SK-MEL-5 (cell line): ENCODE measurements at places on chromosomes 6 and 20.
A peak's percentile ranks its signal among the peaks of the same experiment; 100 is the strongest.

DNA sequence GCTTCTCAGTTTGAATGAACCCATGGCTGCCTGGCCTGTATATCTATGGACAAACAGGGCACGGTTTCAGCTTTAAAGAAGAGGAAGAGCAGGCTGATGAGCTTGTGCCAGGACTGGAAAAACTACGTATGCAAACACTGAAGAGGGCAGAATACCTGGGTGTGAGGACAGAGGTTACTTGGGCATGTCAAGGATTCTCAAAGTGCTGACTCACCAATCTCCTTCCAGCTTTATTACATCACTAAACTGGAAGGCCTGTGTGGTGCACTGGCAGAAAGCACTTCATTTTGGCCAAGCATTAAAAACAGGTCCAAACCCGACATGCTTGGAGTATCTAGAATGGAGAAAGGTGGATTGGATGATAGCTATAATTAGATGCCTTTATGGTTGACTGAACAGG lies 95.2 kb downstream of the GMPR start:
- no peak for DNase-seq

DNA sequence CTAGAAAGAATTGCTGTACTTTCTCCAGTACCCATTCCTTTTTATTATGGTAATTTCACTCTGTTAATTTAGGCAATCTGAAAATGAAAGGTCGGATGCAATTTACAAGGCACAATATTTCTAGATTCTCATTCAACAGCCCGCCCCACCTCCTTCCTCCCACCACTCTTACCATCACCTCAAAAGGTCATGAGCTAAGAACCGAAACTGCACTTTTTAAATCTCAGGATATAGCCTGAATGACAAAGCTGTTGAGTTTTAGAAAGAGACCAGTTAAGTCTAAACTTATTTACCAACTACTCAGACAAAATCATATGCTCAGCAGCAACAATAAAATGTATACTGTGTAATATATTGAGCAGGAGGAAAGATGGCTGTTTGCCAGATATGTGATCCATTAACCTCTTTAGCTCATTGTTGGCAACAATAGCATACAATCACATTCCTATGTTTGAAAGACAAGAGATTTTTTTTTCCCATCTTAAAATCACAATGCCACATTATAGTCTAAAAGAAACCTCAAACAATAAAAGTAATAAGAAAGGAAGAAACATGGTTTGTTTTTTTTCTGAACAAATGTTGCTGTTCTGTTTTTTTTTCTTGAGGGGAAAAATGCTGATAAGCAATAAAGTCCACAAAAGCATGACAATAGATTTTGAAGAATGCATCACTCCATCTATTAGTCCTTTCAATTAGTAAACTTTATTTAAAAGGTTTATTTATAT lies 1.6 kb upstream of the HS3ST5 start:
- no peak for DNase-seq

DNA sequence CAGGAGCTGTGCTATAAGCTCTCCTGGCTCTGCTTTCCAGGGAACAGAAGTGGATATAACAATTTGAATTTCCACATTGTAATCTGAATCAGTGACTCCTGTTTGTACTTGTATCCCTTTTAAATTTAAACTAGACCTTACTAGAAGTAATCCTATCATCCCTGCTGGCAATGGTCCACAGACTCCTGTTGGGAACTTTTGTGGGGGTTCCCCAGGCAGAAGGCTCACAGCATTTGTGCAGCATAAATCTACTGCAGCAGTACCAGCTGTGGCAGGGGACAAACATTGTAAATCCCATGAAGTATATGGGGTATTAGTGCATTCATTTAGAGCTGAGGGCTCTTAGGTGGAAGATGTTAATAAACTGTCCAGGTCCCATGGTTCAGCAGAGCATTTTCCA lies 12.0 kb upstream of the PDCD2 start:
- no peak for DNase-seq

DNA sequence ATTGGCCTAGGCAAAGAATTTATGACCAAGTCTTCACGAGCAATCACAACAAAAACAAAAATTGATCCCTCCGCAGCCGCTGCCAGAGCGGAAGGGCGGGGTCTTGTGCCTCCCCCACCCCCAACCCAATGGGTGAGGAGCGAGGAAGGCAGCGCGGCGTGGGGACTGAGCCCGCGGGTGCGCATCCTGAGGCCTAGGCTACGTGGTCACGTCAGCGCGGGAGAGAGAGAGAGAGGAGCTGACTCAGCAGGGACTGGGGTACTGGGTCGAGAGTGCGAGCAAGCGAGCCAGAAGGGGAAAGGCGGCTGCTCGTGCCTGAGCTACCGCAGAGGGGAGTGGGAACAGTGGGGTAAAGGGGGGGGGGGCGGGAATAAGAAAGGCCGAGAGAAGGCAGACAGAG lies 90.1 kb upstream of the FERMT1 start:
- DNase-seq: peak; percentile 8

DNA sequence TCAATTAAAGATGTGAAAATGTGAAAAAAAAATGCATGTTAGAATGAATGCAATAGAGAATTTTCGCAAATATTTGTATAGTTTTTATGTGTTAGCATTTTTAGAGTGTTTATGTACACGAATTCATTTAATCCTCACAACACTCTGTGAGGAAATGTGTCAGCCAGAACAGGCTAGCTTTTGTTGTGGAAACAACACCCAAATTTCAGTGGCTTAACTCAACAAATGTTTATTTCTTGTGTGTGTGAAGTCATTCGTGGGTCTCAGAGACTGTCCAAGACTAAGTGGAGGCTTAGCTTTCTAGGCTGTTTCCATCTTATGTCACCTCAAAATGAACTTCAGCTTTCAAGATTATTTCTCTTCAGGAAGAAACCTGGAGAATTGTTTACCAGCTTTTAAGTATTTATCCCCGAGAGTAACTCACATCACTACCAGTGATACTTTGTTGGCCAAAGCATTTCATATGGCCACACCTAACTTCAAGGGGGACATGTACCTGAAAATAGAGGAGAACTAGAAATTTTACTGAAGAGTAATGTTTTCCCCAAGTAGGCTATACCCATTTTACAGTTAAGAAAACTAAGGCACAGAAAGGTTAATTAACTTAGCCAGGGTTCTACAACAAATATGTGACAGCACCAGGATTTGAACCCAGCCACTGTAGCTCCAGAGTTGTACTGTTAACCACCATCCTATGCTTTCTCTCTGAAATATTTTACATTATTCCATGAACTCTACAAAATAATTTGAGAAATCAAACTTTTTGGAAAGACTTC lies 306.1 kb downstream of the QKI start:
- DNase-seq: peak; percentile 53

DNA sequence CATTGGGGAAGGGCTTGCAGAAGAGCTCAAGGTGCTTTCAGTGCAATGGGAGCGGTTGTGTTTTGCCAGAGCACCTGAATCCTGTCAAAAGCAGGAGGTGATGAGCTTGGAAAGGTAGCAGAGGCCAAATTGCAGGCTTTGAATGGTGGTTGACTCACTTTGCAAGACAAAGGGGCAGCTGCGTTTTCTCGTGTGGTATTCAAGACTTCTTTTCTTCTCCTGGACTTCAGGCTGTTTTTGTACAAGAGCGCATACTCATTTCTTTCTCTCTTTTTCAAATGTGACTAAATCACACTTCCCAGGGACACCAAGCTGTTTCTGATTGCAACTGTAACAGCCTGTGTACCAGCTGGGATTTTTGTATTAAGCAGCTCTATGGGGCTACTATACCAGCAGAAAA lies 32.3 kb downstream of the GHRH start:
- DNase-seq: no peak

GRCh38 chr6:7805850-7806214 lies 79.9 kb downstream of the BMP6 start:
- no peak for DNase-seq

GRCh38 chr6:74805916-74806696 lies 399.7 kb downstream of the COL12A1 start:
- no peak for DNase-seq

- peak; percentile 37 for DNase-seq
Measured at GRCh38 chr6:89454300-89454699, 21.3 kb downstream of the ANKRD6 start.

- no peak for DNase-seq
Measured at GRCh38 chr6:139540894-139541293, 166.4 kb upstream of the CITED2 start.

DNA sequence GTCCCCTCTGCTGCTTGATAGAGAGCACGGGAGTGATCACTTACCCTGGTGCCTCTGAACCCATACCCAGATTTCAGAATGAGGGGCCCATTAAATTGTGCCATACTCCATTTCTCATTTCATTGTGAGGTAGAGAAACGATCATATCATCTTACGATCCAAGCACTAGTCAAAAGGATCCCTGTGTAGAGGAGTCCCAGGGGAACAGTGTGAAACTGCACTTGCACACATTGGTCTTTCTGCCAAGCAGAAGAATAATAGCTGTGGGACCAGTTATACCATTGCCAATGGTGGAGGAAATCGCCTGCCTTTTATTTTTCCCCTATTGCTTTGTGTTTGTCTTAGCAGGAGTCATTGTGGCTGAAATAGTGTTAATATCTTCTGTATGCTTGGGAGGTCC lies 161.9 kb downstream of the FARS2 start:
- peak; percentile 69 for DNase-seq

GRCh38 chr20:36298061-36298460 lies 8.1 kb upstream of the DLGAP4 start:
- no peak for DNase-seq

DNA sequence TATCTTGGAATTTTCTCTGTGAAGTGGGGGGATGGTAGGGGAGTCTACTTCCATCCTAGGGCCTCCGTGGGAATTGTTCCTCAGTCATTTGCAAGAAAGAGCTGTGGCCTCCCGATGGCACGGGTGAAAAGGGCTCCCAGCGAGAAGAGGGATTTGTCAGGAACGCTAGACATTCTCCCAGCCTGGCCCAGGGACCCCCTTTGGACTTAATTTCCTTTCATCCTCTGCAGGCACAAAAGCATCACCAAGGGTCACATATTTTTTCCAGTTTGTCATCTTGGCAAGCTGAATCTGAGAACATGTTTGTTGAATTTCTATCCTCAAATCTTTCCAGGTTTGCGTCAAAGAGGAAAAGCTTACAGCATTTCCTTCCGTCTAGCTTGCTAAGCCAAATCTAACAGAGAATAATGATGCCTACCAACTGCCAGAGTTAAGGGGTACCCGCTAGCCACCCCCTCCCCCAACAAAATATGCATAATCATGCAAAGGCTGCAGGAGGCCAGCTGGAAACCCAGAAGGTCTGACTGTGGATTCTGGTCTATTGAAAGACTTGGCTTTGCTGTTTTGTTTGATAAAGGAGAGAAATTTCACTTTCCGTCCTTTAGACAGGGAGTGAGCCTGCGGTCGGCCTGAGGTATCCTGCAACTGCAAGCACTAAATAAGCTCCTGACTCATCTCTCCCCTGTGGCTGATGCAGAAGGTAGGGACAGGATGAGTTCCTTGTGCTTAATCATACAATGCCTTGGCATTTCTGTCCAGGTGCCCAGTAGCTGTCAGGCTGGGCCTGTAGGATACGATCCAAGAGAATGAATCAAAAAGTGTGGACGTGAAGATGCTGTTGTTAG lies 23.1 kb downstream of the PSMG4 start:
- no peak for DNase-seq

DNA sequence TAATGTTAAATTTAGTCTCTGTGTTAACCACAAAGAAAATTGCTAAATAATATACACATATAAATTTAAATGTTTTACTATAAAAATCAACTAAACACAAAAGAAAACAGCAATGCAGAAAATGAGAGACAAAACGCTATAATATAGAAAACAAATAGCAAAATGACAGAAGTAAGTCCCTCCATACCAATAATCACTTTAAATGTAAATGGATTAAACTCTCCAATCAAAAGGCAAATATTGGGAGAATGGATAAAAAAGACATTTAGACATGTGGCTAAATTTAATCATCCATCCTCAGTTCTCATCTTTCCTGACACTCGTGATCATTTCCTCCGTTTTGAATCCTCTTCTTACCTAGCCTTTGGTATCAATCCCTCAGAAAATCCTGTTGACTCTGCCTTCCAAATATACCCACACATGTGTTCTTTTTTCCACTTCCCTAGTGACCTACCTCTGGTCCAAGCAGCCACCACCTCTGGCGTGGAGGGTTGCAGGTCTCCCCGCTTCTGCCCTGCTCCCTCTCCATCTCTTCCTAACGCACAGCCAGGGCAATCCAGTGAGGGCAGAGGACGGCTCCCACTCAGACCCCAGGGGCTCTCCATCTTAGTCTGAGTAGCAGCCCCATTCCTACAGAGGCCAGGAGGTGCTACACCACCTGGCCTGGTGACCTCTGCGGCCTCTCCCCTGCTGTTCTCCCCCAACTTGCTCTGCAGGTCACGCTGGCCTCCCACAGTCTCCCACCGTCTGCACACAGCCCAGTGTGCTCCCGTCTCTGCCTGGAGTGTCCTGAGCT lies 149.2 kb downstream of the RNASET2 start:
- no peak for DNase-seq

GRCh38 chr20:6123649-6124014 lies 802 bp upstream of the FERMT1 start:
- no peak for DNase-seq

DNA sequence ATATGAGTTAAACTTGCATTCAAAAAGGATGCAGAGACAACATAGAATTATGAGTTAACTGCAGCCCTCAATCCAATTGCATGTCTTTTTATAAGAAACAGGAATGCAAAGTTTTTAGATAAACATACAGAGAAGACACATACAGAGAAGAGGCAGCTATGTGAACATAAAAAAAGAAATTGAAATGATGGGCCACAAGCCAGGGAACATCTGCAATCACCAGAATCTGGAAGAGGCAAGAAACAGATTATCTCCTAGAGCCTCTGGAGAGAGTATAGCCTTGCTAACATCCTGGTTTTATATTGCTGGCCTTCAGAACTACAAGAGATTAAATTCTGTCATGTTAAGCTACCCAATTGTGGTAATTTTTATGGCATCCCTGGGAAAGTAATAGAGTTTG lies 257.2 kb upstream of the EYS start:
- DNase-seq: no peak

DNA sequence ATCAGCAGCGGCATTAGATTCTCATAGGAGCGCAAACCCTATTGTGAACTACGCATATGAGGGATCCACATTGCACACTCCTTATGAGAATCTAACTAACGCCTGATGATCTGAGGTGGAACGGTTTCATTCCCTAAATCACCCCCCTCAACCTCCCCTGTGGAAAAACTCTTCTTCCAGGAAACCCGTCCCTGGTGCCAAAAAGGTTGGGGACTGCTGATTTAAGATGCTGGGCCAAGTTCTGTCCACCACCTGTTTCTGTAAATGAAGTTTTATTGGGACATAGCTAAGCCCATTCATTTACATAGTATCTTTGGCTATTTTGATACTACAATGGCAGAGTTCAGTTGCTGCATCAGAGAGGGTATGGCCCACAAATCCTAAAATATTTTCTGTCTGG lies 268.2 kb upstream of the PRDM1 start:
- no peak for DNase-seq

GRCh38 chr6:145714731-145715130 lies 20.6 kb downstream of the EPM2A start:
- DNase-seq: no peak

- no peak for DNase-seq
Measured at GRCh38 chr6:444653-445275, 53.2 kb downstream of the IRF4 start.
